ENCODE measurements at places on chromosomes 1 and 21.

DNA sequence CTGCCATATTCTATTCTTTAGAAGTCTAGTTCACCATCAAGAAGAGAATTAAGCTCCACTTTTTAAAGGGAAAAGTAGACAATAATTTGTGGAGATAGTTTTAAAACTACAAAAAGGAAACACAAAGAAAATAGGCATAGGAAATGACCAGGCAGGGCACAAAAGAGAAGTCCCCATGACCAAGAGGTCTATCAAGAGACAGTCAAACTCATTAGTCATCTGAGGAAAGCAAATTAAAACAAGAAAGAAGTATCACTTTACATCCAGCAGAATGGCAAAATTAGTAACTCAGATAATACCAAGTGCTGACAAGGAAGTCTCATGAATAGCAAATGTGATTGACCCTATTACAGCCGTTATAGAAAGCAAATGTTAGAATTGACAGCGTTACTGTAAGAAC, 243.7 kb upstream of the SNX7 start:
- no peak for DNase-seq

DNA sequence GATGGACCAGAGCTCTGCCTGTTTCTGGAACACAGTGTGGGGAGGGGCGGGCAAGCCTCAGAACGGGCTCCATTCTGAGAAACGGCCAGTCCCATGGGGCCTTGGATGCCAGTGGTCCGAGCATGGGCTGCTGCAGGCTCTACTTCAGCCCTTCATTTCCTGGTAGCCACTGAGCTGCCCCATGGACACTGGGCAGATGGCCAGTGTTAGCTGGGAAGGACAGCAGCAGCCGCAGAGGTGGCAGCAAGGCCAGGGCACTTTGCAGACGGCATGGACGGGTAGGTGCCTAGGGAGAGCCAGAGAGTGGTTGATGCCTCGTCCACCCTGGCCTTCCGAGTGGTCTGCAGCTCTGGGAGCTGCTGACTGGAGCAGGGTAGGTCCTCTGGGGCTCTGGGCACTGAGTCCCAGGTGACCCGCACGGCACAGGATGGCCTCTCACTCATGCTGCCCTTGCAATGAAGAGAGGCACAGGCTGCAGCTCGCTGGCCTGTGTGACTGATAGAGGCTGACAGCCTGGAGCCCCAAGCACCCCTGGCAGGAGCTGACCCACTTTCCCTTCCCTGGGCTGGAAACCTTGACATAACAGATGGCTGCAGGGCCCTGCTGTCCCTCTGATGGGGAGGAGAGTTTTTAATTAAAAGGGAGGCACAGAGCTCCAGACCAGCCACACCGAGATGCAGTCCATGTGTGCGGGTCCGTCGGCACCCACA, 87.7 kb upstream of the COL6A1 start:
- no peak for DNase-seq

GRCh38 chr1:57058652-57059501, 93.1 kb upstream of the C8B start:
- DNase-seq: no peak

DNA sequence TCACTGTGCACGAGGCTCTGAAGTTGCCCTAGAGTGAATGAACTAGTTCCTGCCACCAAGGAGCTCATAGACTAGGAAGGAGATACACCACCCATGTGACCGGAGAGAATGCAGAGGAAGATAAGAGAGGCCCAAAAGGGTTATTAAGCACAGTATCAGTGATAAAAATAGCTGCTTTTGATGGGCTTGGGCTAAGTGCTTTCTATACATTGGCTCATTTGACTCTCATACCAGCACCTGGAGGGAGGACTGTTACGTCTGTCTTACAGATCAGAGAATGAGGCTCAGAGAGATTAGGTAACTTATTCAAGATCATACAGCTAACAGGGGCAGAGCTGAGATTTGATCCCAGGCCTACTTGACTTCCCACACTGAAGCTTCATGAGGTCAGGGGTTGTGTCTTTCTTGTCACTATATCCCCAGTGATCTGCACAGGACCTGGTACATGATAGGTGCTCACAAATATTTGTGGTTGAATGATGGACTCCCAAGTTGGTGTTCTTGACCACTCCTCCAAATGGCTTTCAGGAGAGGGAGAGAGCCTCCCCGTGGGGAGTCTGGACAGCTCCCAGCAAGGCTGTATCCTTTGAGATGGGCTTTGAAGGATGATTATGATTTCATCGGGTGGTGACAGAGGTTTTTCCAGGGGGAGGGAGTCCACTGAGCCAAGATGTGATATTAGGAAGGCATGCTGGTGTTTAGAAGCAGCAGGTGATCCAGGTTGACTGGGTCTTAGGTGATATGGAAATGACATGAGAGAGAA, 14.4 kb downstream of the PPFIA4 start:
- DNase-seq: no peak

DNA sequence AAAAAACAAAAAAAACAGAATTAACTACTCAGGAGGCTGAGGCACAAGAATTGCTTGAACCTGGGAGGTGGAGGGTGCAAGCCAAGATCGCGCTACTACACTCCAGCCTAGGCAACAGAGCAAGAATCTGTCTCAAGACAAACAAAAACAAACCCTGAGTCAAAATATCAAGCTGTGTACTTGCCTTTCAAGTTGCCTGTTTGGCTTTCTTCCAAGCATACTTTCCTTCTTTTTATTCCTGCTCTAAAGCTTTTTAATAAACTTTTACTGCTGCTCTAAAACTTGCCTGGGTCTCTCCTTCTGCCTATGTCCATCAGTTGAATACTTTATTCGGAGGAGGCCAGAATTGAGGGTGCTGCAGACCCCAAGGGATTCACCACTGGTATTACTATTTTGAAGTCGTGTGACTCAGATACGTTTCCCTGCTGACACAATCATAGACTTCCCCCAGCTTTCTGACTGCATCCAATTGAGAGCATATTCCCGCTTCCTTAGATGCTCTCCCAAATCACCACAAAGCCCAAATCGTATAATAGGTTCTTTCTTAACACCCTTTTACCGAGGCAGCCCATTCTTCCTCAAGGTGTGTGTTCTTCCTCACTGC, 3.5 kb upstream of the ACBD6 start:
- no peak for DNase-seq

DNA sequence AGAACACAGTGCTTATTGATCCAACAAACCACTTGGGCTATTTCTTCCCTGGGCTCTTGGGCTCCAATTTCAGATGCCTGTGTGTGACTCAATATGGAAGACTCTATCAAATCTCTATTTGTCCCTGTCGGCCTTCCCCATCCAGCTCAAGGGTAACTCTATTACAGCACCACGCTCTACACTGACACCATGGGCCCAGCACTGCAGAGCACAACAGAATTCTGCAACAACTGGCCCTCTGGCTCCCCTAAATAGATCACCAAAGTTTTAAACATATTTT, 51.7 kb downstream of the CAPZB start:
- DNase-seq: no peak

DNA sequence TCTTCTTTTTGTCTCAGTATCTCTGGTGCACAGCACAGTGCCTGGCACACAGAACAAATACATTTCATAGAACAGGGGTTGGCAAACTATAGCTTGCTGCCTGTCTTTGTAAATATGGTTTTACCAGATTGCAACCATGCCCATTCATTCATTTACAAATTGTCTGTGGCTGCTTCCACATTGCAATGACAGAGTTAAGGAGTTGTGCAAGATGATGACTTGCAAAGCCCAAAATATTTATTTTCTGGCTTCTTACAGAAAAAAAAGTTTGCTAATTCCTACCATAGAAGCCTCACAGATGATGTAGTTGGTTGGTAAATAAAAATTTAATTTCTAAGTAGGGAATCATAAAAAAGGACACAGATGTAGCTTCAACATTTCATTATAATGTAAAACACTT, 11.2 kb upstream of the HMGB4 start:
- no peak for DNase-seq

DNA sequence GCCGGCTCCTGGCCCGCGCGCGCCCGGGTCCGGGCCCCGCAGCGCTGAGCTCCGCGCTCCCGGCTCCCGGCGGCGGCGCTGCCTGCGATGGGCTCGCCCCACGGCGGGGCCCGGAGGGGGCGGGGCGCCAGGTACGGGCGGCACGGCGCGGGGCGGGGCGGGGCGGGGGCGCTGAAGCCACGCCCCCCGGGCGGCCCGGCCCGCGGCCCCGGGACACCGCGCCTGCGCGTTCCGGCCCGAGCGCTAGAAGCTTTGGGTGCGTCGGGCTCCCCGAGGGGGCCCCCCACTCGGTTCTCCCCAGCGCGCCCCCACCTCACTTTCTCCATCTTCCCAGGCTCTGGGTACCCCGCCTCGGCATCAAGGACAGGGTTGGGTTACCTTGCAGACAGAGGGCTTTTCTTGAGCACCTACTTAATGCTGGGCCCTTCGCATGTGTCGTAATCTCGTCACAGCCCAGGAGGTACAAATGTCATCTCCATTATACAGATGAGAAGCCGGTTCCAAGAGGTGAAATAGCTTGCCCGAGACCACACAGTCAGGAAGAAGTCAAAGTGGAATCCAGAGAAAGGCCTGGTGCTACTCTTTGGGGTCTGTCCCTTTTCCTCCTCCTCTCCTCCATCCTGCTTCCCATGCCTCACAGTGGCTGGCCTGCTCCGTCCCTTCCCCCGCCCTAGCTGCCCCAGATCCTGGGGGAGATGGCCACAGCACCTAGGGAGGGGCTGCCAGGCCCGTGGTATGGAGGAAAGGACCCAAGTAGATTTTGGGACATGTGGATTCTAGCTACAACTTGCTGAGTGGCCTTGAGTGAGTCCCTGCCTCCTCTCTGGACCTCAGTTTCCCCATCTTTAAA, 46.5 kb downstream of the RAP1GAP start:
- DNase-seq: no peak

- no peak for DNase-seq
These were observed 613.3 kb downstream of the PLPP3 start for GRCh38 chr1:55965981-55966461.
